Effector CD4-positive, alpha-beta T cell (primary cell): ENCODE measurements at places on chromosomes 16 and 17.

- no peak for DNase-seq
Measured at GRCh38 chr17:54259476-54259875, 436.7 kb downstream of the KIF2B start.

GRCh38 chr17:59425085-59425931 lies 93.9 kb downstream of the YPEL2 start:
- DNase-seq, result no peak

- DNase-seq, result no peak
Measured at GRCh38 chr17:62100055-62100454, 35.0 kb upstream of the MED13 start.

GRCh38 chr16:67632415-67633172 lies 12.3 kb upstream of the CARMIL2 start:
- no peak for DNase-seq

DNA sequence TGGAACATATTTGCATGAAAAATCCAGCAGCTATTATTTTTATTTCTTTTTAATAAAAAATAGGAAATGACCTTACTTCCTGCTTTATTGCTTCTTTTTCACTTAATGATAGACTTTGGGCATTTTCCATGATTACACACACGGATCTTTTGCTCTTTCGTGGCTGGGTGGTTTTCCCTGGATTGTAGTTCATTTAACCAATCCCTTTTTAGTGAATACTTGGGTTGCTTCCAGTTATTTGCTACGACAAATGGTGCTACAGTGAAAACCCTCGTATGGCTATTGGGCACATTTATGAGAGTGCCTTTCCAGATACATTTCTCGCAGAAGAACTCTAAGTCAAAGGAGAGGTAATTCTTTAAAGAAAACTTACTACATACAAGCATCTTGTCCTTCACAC lies 38.6 kb downstream of the FOXL1 start:
- DNase-seq, result no peak

- no peak for DNase-seq
Measured at GRCh38 chr16:50940275-50940854, 198.5 kb downstream of the CYLD start.

GRCh38 chr16:76535-77272 lies 1.3 kb upstream of the MPG start:
- DNase-seq, result no peak

GRCh38 chr16:75097941-75098901 lies 18.4 kb downstream of the LDHD start:
- peak; percentile 53 for DNase-seq

- no peak for DNase-seq
Measured at GRCh38 chr16:47025641-47026040, 52.2 kb upstream of the DNAJA2 start.
